ENCODE measurements at places on chromosomes 12 and 14. TPM values are rescaled to one million over a fixed set of nuclear protein-coding genes. Genes with fewer than 3 reads are reported as not detected.

- no peak overlapping the region for H3K27ac ChIP-seq
- H3K36me3 ChIP-seq: no peaks in the 10 kb centered on the region
- no peaks in the 10 kb centered on the region for H3K4me1 ChIP-seq
- H3K4me3 ChIP-seq: no peak overlapping the region
- H3K27me3 ChIP-seq: no peaks in the 10 kb centered on the region
Observed at GRCh38 chr12:25806271-25806670, 152.2 kb upstream of the RASSF8 start.

DNA sequence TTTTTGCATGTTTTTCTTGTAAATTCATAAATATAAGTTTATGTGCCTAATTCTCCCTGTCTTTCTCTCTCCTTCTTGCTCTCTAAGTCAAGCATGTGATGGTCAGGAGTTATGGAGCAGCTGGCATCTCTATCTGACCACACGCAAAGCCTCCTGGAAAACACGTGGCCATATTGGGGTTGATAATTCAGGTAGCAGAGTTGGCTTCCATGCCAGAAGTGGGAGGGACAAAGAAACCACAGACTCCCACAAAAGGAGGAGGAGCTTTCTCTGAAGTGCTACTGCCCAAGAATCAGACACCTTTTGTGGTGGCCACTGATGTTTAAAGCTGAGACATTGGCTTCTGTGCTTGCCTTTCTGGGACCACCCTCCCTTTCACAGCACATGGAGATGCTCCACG, 517.6 kb upstream of the TMEM132C start:
- H3K4me1 ChIP-seq: no peaks in the 10 kb centered on the region
- H3K27ac ChIP-seq: no peak overlapping the region
- no peak overlapping the region for H3K4me3 ChIP-seq
- no peaks in the 10 kb centered on the region for H3K27me3 ChIP-seq
- H3K36me3 ChIP-seq: no peaks in the 10 kb centered on the region

GRCh38 chr12:89862511-89863445, 154.1 kb upstream of the ATP2B1 start:
- H3K27me3 ChIP-seq: no peaks in the 10 kb centered on the region
- no peak overlapping the region for H3K4me3 ChIP-seq
- no peaks in the 10 kb centered on the region for H3K36me3 ChIP-seq
- H3K4me1 ChIP-seq: peaks cover 10% of the 10 kb centered on the region
- DNase-seq: no peak
- H3K27ac ChIP-seq: peak overlapping the region; percentile 62

MAPK1IP1L gene
- polyA plus RNA-seq: 33.5 TPM

RILPL1 gene
- polyA plus RNA-seq: 64.7 TPM

Data from psoas muscle (tissue), 8 donors.